ENCODE measurements at places on chromosomes 5 and 9.

- DNase-seq: no peak
Observed at GRCh38 chr9:108443741-108444140, 412.0 kb downstream of the ACTL7B start.

GRCh38 chr9:91082731-91083130 is 279.0 kb downstream of the AUH start:
- DNase-seq: no peak

DNA sequence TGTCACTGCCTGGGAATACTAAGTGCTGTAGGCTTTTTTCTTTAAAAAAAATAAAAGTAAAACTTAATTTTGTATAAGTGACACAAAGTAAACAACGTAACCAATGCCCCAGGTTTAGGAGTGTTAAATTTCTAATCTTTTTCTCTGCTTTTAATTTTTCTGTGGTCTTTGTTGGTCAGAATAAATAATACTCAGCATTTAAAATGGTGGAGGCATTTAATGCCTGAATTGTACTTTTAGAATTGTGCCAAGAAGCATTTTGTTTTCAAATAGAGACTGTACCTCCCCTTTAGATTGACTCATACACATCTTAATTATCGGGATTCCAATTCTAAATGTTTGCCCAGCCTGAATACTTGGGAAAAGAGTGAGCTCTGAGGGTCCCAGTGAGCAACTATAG is 1.6 kb downstream of the DMXL1 start:
- DNase-seq: no peak

- DNase-seq: no peak
Observed at GRCh38 chr5:105581988-105582690, 2019.5 kb upstream of the NUDT12 start.

DNA sequence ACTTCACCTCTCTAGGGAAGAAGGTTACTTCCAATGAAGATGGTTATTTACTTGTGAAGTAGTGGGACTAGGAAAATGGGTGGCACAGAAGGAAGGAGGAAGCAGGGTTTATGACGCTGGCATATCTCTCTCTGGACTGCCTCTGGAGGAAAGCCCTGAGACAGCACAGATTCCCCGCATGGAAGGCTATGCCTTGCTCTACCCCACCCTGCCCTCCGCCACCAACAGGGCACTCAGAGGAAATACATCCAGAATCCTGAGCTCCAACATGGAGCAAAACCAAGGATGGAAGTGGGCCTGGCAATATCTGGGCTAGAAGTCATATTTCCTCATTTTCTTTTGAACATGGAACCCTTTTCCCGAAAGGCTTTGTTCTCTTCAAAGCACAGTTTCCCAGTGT is 346.9 kb downstream of the ZSWIM6 start:
- DNase-seq: no peak

DNA sequence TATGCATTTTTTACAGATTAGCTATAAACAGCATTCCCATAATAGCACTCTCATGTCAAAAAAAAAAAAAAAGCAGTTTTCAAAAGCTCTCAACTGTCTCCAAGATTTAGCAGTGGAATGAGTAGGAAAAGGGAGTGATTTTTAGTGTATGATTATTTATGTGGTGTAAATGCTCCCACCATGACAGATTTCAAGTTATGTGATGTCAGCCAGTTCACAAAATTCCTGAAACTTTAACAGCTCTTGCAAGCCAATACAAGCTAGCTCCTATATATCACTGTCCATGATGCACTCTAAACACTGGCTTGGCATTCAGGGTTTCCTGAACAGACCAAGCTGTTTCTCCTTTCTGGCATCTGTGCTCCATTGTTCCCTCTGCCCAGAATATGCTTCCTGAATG is 7.9 kb upstream of the ANKDD1B start:
- DNase-seq: no peak

DNA sequence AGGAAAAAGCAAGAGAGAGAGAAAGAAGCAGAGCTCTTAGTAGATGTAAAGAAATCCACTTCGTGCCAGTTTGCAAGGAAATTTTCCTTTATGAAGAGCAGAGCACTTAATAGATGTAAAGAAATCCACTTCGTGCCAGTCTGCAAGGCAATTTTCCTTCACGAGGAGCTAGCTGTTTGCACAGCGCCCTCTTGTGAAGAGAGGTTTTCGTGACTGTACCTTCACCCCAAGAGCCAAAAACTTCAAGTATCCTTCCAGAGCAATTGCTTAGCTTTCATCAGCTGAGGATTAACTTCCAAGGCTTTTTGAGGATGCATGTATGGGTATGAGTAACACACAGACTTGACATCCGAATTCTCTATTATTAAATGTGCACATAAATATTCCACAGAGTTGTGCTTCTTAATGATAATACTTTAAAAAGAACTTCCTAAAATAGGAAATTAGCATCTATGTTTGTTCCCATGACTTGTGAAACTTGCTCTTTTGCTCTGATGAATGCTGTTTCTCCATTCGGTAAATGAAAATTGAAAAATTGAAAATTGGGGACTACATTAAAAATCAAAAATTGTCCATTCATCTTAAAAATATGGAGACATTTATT is 525.6 kb downstream of the PDE4D start:
- no peak for DNase-seq

- no peak for DNase-seq
Observed at GRCh38 chr9:123350590-123351310, 5.2 kb upstream of the CRB2 start.

- DNase-seq: no peak
Observed at GRCh38 chr9:137760426-137760825, 117.2 kb upstream of the CACNA1B start.

GRCh38 chr5:167895899-167896659 is 395.4 kb upstream of the WWC1 start:
- DNase-seq: no peak

DNA sequence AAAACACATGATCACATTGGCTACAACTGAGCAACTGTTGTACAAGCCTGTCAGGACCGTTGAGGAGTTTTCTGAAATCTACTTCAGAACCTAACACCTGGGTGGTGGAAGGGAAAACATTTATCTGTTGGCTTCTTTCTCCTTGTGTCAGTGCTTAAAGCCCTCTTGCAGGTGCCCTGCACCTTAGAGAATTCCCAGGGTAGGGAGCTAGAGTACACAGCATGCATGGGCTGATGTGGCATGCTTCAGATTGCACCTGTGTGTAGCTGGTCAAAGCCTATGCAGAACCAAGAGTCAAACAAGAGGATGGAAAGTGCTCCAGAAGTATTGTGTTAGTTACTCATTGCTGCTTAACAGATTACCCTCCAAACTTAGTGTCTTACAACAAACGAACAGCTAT is 33.6 kb upstream of the ZBED3 start:
- no peak for DNase-seq

GRCh38 chr9:36802201-36802920 is 229.7 kb downstream of the MELK start:
- no peak for DNase-seq

DNA sequence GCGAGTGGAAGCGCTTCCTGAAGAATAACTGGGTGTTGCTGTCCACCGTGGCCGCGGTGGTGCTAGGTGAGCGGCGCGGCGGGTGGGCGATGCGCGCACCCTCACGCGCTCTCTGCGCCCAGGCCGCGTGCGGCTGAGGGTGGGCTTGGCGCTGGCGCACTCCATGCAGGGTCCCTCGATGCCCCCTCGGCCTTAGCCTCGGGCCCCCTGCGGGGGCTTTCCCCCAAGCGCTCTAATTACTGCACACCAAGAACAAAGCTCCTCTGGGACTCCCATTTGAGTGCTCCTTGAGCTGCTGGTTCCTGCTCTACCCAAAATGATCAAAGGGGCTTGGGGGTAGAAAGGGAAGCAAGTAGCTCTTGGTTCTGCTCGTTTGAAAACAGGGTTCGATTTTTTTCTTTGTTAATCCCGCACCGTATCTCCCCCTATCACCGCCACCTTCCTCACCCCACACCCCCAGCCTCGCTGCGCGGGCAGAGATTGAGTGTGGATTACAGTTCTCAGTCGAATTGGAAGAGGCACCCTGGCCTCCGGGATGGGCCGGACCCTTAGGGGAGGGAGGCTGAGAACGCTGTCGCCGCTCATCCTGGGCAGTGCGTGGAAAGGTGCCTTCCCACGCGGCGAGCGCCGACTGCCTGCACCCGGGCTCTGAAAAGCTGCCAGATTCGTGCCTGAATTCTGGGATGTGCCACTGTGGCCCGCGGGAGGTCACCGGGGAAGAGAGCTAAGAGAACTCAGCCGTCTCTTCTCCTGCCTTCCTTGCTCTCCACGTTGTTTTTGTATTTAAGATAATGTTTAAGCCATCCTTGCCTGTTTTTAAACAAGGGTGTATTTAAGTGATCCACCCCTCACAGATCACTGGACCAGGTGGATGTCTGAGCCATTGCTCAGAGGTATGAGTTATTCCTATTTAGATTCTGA is 697 bp downstream of the SLC1A1 start:
- DNase-seq: no peak

- DNase-seq: no peak
Observed at GRCh38 chr5:130350131-130350530, 445.9 kb downstream of the CHSY3 start.

DNA sequence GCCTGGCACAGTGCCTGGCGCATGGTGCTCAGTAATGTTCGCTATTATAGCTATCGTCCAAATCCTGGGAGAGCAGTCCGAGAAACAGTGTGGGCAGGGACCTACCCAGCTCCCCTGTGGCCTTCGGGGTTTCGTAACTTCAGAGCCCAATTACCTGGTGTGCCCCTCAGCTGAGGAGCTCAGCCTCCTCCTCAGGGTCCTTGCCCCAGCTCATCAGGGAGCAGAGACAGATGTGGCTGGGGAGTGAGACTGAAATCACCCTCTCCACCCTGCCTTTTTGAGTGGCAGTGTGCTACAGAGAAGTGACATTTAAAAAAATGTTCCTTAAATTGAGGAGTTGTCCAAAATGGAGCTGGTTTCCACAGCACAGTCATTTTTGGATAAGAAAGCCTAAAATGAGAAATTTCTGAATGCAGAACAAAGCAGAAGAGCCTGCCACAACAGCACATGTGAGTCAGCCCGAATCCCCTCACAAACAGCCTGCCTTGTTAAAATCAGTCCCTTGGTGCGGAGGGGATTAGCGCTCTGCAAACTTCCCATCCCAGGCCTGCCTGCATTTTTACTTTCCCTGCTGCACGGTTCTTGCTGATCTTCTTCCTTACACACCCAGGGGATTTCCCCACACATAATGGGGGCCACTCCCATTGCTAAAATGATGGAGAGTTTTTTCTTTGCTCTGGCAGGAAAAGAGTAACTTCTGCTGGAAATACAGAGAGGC is 78.1 kb upstream of the PITX1 start:
- no peak for DNase-seq

DNA sequence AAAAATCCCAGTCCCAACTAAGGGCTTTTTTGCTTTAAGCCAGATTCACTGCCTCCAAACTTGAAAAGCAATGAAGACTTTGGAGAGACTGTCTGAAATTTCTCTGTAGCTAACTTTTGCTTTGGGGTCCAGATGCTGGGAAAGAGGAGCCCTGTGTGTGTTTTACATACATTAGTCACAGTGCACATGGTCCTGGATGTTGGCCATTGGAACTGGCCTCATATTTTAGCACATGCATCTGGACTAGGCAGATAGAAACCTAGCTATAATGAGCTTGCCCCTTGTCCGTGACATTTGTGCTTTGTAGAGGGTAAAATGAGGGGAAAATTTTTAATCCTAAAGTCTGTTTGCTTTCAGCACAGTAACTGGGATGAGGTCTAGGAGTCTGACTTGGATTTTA is 421.7 kb downstream of the CDK5RAP2 start:
- DNase-seq: no peak

- no peak for DNase-seq
Observed at GRCh38 chr9:138098908-138099791, 221.6 kb downstream of the CACNA1B start.

DNA sequence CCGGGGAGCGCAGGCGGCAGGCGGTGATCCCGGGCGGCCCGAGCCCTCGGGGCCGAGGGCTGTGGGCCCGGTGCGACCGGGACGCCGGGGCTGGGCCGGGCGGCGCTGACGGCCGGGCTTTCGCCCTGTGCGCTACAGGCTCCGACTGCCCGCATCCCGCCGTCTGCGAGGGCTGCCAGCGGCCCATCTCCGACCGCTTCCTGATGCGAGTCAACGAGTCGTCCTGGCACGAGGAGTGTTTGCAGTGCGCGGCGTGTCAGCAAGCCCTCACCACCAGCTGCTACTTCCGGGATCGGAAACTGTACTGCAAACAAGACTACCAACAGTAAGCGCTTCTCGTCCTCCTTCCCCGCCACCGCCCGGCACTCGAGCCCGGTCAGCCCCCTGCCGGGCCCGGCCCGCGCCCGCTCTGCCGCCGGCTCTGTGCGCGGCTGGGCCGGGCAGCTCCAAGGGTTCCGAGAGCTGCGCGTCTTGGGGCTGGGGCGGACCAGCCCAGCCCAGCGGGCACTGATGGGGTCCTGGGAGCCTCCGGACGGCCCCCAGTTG is 1.6 kb downstream of the LMX1B start:
- no peak for DNase-seq

DNA sequence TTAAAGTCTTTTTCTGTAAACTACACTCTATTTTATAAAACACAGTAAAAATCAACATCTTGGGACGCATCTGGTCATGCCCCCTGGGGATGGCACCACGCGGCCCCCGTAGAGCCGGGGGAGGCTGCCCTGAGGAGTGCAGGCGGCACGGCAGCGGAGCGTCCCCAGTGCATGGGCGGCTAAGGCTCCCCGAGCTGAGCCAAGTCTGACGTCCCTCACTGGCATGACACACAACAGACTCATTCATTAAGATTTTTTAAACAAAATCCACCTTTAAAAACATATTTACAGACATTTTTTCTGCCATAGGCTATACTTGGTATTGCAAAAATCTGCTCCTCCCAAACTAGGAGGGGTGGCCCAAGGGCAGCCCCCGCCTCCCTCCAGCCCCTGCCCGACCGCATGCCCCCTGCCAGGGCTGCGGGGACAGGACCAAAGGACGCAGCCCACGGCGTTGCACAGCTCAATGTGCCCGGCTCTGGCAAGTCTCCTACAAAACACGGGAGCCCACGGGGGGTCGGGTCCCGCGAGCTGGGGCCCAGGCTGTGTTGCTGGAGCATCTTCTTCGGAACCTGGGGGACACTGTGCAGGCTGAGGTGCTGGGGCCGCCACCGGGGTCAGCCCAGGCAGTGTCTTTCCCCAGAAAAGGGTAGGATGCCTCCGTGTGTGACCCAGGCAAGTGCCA is 11.8 kb upstream of the SEC16A start:
- DNase-seq: no peak

DNA sequence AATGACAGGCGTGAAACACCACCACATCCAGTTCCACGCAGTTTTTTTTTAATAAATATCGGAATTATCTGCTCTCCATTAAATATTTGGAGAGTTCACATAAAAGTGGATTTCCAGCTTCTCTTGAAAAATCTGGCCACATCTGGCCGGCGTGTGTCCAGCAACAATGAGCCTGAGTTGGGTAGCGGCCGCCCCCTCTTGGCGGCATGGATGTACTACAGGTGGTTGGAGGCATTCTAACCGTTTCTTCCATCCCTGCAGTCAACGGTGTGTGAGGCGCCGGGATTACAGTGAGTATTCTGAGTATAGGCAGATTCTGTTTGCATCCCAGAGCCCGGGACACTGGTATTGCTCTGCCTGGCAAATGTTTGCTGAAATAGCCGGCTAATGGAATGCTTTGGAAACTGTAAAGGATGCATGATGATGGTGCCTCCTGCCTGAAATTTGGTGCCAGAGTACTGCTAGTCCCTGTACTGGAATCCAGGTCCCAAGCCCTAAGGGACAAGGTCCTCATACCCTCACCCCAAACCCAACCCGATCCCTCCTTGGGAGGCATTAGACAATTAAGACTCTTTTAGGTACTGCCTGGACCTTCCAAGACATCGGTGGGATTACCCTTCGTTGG is 13.6 kb upstream of the GM2A start:
- DNase-seq: no peak

GRCh38 chr5:173699966-173700365 is 83.5 kb upstream of the BOD1 start:
- no peak for DNase-seq
